ENCODE measurements at places on chromosomes 7 and 10.

GRCh38 chr7:128247108-128247507 lies 6.0 kb downstream of the LEP start:
- no peak for DNase-seq

GRCh38 chr7:99457650-99458493 lies 8.1 kb downstream of the ATP5MF start:
- DNase-seq: no peak

GRCh38 chr7:20906801-20907453 lies 120.2 kb upstream of the SP8 start:
- DNase-seq: no peak

- DNase-seq: no peak
Observed at GRCh38 chr7:106957766-106958165, 86.7 kb upstream of the PRKAR2B start.

GRCh38 chr10:102832987-102833386 lies 4.2 kb downstream of the CYP17A1 start:
- DNase-seq: peak; percentile 59

- DNase-seq: no peak
Observed at GRCh38 chr10:85916994-85917573, 449.5 kb downstream of the GRID1 start.

GRCh38 chr10:29022513-29022912 lies 266.4 kb upstream of the LYZL1 start:
- no peak for DNase-seq

- no peak for DNase-seq
Observed at GRCh38 chr10:639751-640672, 49.5 kb downstream of the DIP2C start.

- DNase-seq: no peak
Observed at GRCh38 chr7:88204525-88205110, 15.2 kb downstream of the SRI start.

DNA sequence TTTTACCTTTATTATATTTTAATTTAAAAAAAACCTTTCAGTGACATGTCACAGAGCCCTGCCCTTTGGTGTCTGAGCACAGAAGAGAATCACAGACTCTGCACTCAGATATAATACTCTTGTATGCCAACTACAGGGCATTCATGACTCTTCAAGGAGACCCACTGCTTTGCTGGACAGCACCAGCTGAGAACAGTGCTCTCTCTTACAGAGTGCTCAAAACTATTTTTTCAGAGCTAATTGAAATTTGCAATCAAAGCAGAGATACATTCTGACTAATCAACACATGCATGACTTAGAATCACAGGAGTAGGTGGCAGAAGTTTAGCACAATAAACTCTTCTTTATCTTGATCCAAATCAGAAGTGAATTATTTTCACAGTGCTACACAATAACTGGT lies 99.1 kb downstream of the OSBPL3 start:
- DNase-seq: no peak

DNA sequence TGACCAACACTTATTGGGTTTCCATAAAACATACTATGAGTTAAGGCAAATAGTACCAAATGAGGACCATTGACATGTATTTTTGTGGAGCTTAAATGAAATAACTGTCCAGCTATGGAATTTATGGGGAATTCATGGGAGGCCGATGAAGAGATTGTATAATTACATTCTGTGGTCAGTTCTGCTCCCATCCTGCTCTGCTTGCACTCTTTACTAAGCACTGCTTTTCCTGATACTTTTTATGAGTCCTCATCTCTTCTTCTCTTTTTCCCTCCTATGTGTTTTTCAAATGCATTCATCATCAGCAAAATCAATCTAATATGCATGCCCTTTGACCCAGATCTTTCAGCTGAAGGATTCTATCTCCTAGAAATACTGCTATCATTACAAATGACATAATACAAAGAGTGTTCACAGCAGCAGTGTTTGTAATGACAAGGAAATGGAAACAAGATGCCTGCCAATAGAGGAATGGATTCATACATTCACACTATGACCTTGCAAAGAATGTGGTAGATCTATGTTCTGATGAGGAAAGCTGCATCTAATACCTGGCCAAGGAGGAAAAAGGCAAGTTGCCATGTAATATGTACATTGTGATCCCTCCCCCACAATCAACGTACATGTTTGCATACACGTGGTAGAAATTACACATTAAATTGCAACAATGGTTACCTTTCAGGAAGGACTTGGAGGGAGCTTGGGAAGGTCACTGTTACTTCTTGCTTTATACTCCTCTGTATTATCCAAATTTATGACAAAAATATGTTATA lies 73.9 kb downstream of the PCGF5 start:
- peak; percentile 23 for DNase-seq

- DNase-seq: no peak
Observed at GRCh38 chr10:16440396-16441133, 3.8 kb downstream of the PTER start.

GRCh38 chr10:82378146-82378545 lies 503.2 kb downstream of the NRG3 start:
- DNase-seq: peak; percentile 16

GRCh38 chr7:115984105-115984504 lies 46.5 kb downstream of the TFEC start:
- no peak for DNase-seq

DNA sequence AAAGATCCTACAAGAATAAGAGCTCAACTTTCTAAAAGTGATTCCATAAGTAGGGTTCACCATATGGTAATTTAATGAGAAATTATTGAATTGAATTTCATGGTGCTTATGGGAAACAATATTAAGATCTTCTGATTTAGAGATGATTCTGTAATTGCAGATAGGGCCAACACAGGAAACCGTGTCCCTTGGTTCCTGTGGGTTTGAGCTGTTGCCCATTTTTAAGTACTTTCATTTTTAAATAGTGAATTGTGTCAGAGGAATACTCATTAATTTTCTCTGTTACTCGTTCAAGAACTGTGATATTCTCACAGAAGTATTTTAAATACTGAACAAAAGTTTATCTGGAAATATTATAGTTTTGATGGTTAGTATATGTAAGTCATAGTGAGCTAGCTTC lies 129.2 kb downstream of the SRI start:
- DNase-seq: peak; percentile 3

GRCh38 chr10:67518043-67518442 lies 178.0 kb downstream of the CTNNA3 start:
- no peak for DNase-seq

- no peak for DNase-seq
Observed at GRCh38 chr10:61471491-61471890, 18.3 kb upstream of the TMEM26 start.

GRCh38 chr10:103806395-103807187 lies 48.8 kb downstream of the SH3PXD2A start:
- no peak for DNase-seq

- DNase-seq: no peak
Observed at GRCh38 chr7:296373-296945, 6.5 kb downstream of the FOXL3 start.

- DNase-seq: no peak
Observed at GRCh38 chr10:8811201-8811600, 756.7 kb downstream of the GATA3 start.

DNA sequence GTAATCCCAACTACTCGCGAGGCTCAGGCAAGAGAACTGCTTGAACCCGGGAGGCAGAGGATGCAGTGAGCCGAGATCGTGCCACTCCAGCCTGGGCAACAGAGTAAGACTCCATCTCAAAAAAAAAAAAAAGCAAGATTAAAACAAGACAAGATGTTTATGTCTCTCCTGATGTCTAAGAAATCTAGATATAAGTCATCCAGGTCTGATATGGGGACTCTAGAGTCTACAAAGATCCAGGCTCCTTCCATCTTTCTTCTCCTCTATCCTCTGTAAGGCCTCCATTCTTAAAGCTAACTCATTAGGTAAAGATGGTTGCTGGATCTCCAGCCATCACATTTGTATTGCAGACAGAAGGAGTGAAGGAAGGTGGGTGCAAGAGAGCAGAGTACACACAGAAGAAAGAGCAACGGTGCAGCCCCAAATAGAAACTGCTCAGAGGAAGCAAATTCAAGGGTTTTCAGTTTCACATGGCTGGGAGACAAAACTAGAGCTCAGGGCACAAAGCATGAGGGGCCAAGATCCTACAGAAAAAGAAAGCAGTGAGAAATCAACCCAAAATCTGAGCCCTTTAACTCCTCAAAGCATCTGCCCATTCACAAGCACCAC lies 57.6 kb downstream of the USP6NL start:
- no peak for DNase-seq

- peak; percentile 0 for DNase-seq
Observed at GRCh38 chr7:8261711-8262695, at the start of gene ICA1. Gene ICA1 (minus strand): TSS chr7:8262167. CDS start chr7:8235926, 26,241 bp downstream.

DNA sequence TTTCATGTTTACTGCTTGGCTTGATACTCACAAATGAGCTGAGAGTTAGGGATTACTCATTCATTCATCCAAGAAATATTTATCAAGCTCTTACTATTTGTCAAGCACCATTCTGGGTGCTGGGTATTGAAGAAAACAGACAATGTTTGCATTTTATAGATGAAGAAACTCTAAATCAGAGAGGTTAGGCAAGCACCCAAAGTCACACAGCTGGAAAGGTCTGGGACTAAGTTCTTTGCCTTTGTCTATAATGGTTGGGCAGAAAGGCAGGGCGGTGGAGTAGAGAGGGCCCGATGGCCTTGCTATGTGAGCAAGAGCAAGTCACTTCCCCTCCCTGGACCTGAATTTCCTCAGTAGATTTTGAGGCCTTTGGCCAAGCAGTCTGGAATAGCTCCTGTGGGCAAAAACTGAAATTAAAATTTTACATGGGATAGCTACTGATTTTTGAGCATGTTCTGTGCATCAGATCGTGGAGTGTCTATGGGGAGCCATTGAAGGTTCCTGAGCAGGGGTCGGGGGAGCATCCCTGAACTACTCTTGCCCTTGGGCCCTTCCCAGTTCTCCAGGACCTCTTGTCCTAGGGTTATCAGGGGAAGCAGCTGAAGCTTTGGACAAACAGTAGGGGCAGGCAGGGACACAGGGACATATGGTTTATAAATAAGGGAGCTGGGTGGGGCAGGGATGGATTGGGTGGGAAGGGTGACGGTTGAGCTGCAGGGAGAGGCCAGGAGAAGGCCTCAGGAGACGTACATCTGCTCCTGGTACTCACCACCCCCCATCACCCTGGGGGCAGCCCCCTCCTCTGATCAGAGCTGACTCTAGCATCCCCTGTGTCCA lies 23.3 kb downstream of the AQP1 start:
- DNase-seq: no peak

- no peak for DNase-seq
Observed at GRCh38 chr7:50349963-50350944, 45.7 kb downstream of the IKZF1 start.

- DNase-seq: peak; percentile 75
Observed at GRCh38 chr7:19101909-19102308, 15.5 kb downstream of the TWIST1 start.

- DNase-seq: peak; percentile 28
Observed at GRCh38 chr7:151844071-151844824, 32.7 kb downstream of the PRKAG2 start.

DNA sequence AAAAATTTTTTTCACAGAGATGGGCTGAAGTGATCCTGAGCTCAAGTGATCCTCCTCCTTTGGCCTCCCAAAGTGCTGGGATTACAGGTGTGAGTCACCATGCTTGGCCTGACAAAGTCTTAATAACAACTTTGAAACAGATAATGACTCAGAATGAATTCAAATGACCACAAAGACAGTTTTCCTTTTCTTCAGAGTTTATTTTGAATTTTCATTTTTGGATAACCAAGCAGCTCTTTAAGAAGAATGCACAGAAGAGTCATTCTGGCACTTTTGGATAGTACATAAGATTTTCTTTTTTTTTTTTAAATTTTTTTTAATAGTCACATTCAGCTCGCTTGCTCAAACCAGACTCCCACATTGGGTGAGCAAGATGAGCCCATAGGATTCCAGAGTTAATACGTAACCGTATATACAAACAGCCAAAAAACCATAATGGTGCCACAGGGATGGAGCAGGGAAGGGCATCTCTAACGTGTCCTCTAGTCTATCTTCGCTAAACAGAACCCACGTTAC lies 43.0 kb upstream of the NMT2 start:
- peak; percentile 78 for DNase-seq

- peak; percentile 82 for DNase-seq
Observed at GRCh38 chr7:149586646-149587645, 89.3 kb upstream of the ZNF746 start.

DNA sequence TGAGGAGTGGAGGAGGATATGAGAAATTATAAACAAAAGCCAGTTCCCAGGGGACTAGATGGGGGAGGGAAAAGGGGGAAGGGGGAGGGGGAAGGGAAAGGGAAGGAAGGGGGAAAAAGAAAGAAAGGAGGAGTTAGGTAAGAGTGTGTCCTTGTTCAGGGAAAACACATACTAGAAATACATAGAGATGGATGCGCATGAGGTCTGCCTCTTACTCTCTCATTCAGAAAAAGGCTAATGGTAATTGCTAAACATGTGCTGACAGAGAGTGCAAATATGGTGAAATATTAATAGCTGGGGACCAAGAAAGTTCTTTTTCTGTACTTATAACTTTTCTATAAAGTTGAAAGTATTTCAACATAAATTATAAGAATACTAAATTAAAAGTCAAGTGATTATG lies 64.5 kb downstream of the ZFAND4 start:
- no peak for DNase-seq

- DNase-seq: peak; percentile 7
Observed at GRCh38 chr10:110269374-110270318, 35.1 kb downstream of the SMNDC1 start.

- DNase-seq: no peak
Observed at GRCh38 chr10:68231817-68232251, at the start of gene ATOH7. Gene ATOH7 (minus strand): TSS chr10:68232113. CDS start chr10:68231677, 436 bp downstream.

- no peak for DNase-seq
Observed at GRCh38 chr7:78082556-78082955, 284.0 kb downstream of the PHTF2 start.
